ENCODE measurements at places on chromosomes 3 and 15.
A peak's percentile ranks its signal among the peaks of the same experiment; 100 is the strongest.

- peak; percentile 71 for DNase-seq
- peaks cover 13% of the 10 kb centered on the region for H3K4me1 ChIP-seq
These were observed 26.2 kb downstream of the SLC12A8 start for GRCh38 chr3:125186261-125186787.

DNA sequence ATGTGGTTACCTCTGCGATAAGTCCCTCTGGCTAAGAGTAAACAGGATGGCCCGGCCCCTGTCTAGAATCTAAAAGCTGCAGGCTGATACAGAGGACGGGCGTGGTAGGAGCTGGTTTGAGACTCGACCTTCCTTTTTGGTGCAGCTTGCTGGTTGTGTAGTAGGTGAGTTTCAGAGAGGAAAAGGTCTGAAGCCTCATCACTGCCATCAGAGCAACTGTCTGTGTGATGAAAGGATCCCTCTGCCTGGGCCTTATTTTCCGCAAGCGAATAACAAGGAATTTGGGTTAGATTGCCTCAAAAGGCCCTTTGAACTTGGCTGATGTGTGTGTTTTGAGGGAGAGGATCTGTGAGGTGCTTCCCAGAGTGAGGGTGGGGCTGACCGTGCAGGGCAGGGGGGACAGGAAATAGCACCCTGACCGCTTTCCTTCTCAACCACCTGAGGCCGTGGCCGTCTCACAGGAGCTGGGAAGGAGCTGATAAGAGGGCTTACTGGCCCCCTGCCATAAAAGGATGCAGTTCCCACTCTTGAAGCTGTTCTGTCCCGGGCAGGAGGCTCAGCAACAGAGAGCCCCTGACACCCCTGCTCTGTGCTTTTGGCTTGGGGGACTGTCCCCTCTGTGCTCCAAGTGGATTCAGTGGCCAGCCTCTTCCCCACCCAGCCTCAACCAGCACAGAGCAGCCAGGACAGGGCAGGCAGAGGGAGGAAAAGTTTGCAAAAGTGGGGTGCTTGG, 45.6 kb upstream of the TFRC start:
- H3K36me3 ChIP-seq = no peaks in the 10 kb centered on the region
- no peaks in the 10 kb centered on the region for H3K4me1 ChIP-seq
- no peak overlapping the region for H3K27ac ChIP-seq
- peaks cover 9% of the 10 kb centered on the region for H3K27me3 ChIP-seq
- DNase-seq = no peak
- H3K4me3 ChIP-seq = no peak overlapping the region

- peak; percentile 6 for DNase-seq
- peaks cover 6% of the 10 kb centered on the region for H3K36me3 ChIP-seq
- peaks cover 3% of the 10 kb centered on the region for H3K4me1 ChIP-seq
- H3K27ac ChIP-seq = no peak overlapping the region
- no peaks in the 10 kb centered on the region for H3K27me3 ChIP-seq
- H3K4me3 ChIP-seq = no peak overlapping the region
These were observed 39.7 kb downstream of the MEF2A start for GRCh38 chr15:99605490-99605931.

GRCh38 chr3:69696367-69696766, 42.9 kb upstream of the MITF start:
- H3K27ac ChIP-seq = no peak overlapping the region
- no peaks in the 10 kb centered on the region for H3K27me3 ChIP-seq

DNA sequence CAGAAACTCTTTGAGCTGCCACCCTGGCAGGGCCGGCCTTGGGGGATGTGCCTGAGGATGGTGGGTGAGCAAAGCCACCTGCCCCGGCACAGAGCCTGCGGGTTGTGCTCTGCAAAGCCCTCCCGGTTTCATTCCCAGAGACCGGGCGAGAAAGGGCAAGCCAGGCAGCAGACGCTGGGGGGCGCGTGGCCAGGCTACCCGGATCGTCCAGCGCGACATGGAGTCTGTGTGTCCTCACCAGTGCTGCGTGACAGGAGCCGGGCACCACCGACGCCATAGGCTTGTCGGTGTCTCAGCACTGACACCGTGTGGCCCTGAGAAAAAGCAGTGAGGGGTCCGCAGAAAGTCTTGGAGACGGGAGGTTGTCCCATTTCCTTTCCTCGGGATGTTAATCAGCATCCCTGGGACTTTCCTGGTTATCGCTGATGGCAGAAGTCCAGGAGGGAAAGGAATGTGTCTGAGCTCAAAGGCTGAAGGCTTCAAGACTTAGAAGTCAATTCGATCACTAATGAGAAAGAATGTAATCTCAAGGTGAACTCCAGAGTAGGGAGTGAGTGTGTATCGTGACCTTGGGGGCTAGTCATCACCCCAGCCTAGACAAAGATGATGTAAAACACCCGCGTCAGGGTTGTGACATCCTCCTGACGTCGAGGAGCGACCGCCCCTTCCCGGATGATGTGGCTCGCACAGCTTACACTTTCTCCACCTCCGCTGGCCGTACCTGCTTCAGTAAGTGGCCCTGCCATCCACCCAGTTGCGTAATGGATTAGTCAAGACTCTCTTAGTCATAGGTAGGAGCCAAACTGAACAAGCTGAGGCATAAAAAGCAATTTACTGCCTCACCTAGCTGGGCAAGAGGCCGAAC, 36.3 kb upstream of the PLA2G4E start:
- H3K36me3 ChIP-seq = no peaks in the 10 kb centered on the region
- peaks cover 42% of the 10 kb centered on the region for H3K27me3 ChIP-seq
- no peak overlapping the region for H3K27ac ChIP-seq
- peak overlapping the region; percentile 3 for H3K4me3 ChIP-seq
- no peaks in the 10 kb centered on the region for H3K4me1 ChIP-seq

DNA sequence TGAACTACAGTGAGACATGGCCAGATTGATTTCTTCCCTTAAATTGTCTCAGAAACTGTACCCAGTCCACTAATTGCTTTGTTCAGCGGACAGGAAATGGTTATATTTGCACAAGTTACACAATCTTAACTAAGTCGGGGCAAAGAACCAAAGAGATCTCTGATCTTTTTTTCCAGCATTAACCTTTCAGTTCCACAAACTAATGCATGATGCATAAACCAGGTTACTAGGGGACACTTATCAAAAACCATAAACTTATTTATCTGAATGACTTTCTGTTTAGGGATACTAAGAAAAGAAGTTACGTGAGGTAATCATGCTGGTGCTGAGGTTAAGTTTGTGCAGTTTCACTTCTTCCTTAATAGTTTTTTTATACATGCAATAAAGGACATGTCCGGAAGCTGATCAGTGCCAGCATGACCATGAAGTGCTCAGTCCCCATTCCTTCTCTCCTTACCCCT, 22.4 kb downstream of the FNDC3B start:
- H3K36me3 ChIP-seq = peaks cover 5% of the 10 kb centered on the region
- DNase-seq = peak; percentile 28
- H3K27ac ChIP-seq = no peak overlapping the region
- no peak overlapping the region for H3K4me3 ChIP-seq

DNA sequence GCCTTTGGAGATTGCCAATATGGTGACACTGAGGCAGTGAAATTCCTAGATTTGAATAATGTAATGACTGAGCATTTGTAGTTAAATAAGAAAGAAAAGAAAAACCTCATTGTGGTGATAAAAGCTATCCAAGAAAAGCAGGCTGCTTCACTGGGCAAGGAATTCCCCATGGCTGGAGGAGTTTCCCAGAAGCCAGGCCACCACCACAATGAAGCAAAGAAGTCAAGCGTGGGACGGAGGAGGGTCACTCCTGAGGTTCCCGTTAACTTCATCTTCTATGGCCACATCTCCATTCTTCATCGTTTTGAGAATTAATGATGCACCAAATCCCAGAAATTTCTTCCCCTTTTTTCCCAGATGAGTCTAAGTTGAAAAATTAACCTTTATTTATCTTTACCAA, 185.8 kb upstream of the BCL6 start:
- DNase-seq = no peak
- H3K4me1 ChIP-seq = peaks cover 7% of the 10 kb centered on the region
- H3K4me3 ChIP-seq = no peak overlapping the region
- H3K27ac ChIP-seq = no peak overlapping the region

GRCh38 chr3:2847062-2847841, 262.9 kb downstream of the IL5RA start:
- H3K27ac ChIP-seq = no peak overlapping the region
- no peak for DNase-seq
- H3K27me3 ChIP-seq = no peaks in the 10 kb centered on the region
- H3K36me3 ChIP-seq = no peaks in the 10 kb centered on the region
- no peaks in the 10 kb centered on the region for H3K4me1 ChIP-seq
- no peak overlapping the region for H3K4me3 ChIP-seq

DNA sequence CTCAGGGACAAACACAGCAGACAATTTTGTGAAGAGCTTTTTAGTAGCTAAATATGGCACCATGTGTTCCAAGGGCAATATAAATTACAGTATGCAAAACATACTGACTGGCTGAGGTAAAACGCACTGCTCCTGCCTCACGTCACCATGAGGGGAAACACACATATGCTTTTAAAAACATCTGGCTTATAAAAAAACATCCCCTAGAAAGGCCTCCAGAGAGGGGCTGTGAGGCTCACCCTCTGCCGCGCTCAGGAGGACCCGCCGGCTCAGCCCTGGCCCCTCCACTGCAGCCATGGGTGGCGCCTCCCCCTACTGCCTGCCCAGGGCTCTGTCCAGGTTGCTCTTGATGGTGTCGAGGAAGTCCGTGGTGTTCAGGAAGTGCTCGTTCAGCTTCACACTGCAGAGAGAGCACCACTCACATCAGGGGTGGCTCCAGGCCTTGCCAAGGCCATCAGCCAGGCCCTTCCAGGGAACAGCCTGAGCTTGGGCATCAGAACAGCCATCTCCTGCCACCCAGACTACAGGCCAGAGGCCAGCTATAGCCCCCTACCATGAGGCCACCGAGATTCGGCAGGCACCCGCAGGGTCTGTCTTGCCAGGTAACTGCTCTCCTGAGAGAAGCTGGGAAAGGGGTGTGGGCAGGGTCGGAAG, 18.2 kb downstream of the IDH2 start:
- peaks cover 4% of the 10 kb centered on the region for H3K4me1 ChIP-seq
- no peak overlapping the region for H3K4me3 ChIP-seq
- DNase-seq = no peak
- H3K36me3 ChIP-seq = peaks cover 48% of the 10 kb centered on the region
- no peak overlapping the region for H3K27ac ChIP-seq

- peaks cover 16% of the 10 kb centered on the region for H3K4me1 ChIP-seq
- H3K27ac ChIP-seq = no peak overlapping the region
- H3K4me3 ChIP-seq = no peak overlapping the region
These were observed 34.0 kb downstream of the PRKCD start for GRCh38 chr3:53195066-53195450.

- H3K4me3 ChIP-seq = no peak overlapping the region
- peaks cover 25% of the 10 kb centered on the region for H3K27me3 ChIP-seq
- H3K36me3 ChIP-seq = no peaks in the 10 kb centered on the region
- H3K4me1 ChIP-seq = no peaks in the 10 kb centered on the region
- H3K27ac ChIP-seq = no peak overlapping the region
These were observed 4.8 kb upstream of the PRSS50 start for GRCh38 chr3:46722443-46722842.

GRCh38 chr15:42721016-42721415, 15.9 kb downstream of the CDAN1 start:
- H3K36me3 ChIP-seq = peaks cover 53% of the 10 kb centered on the region
- no peak overlapping the region for H3K27ac ChIP-seq
- DNase-seq = no peak
- H3K27me3 ChIP-seq = no peaks in the 10 kb centered on the region
- no peak overlapping the region for H3K4me3 ChIP-seq

- H3K27me3 ChIP-seq = no peaks in the 10 kb centered on the region
- DNase-seq = no peak
- H3K36me3 ChIP-seq = peaks cover 2% of the 10 kb centered on the region
- no peak overlapping the region for H3K4me3 ChIP-seq
- no peak overlapping the region for H3K27ac ChIP-seq
These were observed 14.7 kb downstream of the PAK2 start for GRCh38 chr3:196754091-196754981.

GRCh38 chr3:3366386-3366785, 186.9 kb upstream of the CRBN start:
- no peaks in the 10 kb centered on the region for H3K27me3 ChIP-seq
- no peak for DNase-seq
- H3K36me3 ChIP-seq = no peaks in the 10 kb centered on the region
- no peak overlapping the region for H3K27ac ChIP-seq

- no peak for DNase-seq
- no peak overlapping the region for H3K4me3 ChIP-seq
- no peaks in the 10 kb centered on the region for H3K36me3 ChIP-seq
- no peaks in the 10 kb centered on the region for H3K4me1 ChIP-seq
- no peaks in the 10 kb centered on the region for H3K27me3 ChIP-seq
These were observed 1515.7 kb downstream of the SI start for GRCh38 chr3:163562625-163563024.

- peak overlapping the region; percentile 87 for H3K27ac ChIP-seq
- H3K27me3 ChIP-seq = no peaks in the 10 kb centered on the region
- no peak for DNase-seq
- peaks cover 5% of the 10 kb centered on the region for H3K36me3 ChIP-seq
- H3K4me1 ChIP-seq = no peaks in the 10 kb centered on the region
These were observed 411 bp upstream of the EIF2B5 start for GRCh38 chr3:184134746-184135148.
